ENCODE measurements at places on chromosomes 7 and 10.

DNA sequence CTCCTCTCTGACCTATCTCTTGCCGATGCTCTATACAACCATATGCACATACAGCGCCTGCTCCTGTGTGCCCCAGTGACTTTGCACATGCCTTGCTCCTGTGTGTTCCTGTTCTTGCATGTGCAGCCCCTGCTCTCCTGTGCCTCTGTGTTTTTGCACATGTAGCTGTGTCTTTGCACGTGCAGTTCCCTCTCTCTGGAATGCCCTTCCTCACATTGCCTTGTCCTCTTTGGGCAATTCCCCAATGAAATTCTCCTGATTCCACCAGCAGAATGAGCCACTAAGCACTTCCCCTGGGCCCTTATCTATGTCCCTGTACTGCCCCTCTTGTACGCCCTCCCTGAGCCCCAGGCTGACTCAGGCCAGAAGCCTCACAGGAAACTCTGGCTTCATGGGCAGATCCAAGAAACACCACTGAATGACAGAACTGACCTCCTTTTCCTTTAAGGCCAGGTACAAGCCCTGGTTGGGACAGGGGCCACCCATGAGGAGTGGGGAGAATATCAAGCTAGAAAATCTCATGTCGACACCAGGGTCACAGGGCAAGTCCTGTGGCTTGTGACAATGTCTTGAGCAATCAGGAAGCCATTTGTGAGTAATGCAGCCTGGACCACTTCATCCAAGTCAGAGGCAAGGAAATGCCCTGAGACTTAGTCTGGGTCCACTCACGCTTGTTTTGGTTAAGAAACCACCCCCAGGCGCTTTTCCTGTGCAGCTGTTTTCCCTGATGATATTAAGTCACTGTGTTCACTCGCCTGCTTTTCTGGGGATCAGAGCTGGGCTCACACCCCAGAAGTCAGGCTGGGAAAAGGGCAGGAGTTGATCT, 1.9 kb upstream of the ARHGAP22 start:
- peak; percentile 99 for DNase-seq

- peak; percentile 53 for DNase-seq
These were observed 353.4 kb downstream of the FGFR2 start for GRCh38 chr10:121244818-121245217.

- DNase-seq, result no peak
These were observed 31.4 kb downstream of the OAT start for GRCh38 chr10:124387078-124387874.

DNA sequence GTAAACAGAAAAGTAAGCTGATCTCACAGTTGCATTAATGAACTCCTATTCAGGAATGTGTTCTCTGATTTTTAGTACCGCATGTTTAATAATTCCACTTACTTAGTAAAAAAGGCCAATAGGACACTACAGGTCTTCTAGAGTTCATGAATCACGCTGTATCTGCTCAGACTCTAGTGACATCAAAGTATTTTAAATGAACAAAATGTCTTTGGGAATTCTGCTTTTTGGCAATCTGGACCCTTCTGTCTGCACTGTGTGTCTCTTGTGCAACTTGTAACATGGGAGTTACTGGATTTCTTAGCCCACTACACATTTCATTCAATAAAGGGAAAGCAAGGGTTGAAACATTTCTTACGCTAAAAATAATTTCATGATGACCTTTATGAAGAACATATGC, 50.2 kb downstream of the RABGEF1 start:
- DNase-seq, result no peak

DNA sequence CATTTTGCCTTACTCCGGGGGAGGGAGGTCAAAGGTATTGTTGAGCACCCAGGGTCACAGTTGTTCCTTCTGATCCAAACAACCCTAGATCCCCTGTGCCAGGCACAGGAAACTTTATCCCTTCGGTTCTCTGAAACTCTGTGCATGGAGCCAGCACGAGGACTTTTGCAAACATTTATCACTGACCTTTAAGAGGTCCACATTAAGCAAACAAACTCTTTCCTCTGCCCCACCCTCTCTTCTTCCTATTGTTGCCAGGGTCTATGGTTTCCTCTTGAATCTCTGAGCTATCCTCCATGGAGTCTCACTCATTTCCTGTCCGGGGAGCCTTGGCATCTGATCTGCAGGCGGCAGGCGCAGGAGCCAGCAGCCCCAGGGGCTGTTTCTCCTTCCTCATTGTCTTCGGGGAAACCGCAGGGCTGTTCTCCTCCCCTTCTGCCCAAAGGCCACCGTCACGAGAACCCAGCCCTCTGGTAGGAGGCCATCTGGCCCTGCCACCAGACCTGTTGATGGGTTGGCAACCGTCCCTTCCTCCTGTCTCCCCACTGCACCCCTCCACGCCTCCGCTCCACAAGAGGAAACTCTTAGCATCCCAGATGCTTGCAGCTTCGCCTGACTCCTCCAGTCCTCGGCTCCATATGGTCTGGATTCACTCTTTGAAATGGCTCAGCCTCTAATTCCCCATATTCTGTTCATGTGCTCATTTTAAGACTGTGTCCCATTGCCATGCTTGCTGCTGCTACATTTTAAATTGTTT, 327.3 kb upstream of the NRP1 start:
- DNase-seq, result peak; percentile 93

- DNase-seq, result peak; percentile 78
These were observed 291.8 kb downstream of the CRPPA start for GRCh38 chr7:16129431-16130110.

- no peak for DNase-seq
These were observed 33.5 kb upstream of the RHOBTB1 start for GRCh38 chr10:60977161-60978122.

GRCh38 chr10:13404305-13404759, 56.2 kb upstream of the SEPHS1 start:
- DNase-seq, result no peak

GRCh38 chr10:91424016-91424415, 13.9 kb downstream of the HECTD2 start:
- DNase-seq, result peak; percentile 37

- DNase-seq, result no peak
These were observed 14.4 kb downstream of the ALKBH4 start for GRCh38 chr7:102450242-102450641.

- DNase-seq, result no peak
These were observed 82.3 kb downstream of the VPS50 start for GRCh38 chr7:93314449-93314848.

DNA sequence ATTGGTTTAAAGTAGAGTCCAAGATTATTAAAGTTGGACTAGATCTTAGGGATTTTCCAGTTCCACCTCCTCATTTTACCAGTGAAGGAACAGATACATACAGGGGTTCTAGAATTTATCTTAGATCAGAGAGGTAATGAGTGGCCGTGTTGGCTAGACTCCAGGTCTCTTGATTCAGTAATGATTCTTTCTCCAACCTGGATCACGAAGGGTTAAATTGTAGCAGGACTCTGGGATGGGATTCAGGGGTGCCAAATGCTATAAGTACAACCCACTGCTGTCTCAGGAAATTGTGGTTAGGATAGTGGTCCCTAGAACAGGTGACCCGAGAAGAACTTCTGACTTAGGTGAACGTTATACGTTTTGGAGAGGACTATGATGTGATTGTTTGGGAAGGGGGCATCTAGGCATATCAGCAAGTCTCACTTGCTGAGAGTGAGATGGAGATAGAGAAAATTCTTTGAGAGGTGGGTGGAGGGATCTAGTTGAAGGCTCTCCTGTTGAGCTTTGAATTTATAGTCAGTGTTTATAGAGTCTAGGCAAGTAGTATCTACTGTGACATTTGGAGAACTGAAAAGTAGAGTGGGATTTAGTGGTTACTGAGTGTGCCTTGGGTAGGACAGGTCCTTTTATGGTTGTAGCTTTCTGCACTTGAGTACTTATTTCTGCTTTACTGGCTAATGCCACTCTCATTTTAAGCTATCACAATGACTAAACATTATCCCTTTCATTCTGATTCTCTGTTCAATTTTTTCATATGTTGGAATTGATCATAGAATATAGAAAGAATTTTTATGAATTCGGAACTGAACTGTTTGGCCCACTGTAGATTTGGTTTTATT, 58.3 kb downstream of the ST7 start:
- DNase-seq, result no peak

GRCh38 chr10:15751046-15751445, 31.3 kb upstream of the ITGA8 start:
- DNase-seq, result no peak

DNA sequence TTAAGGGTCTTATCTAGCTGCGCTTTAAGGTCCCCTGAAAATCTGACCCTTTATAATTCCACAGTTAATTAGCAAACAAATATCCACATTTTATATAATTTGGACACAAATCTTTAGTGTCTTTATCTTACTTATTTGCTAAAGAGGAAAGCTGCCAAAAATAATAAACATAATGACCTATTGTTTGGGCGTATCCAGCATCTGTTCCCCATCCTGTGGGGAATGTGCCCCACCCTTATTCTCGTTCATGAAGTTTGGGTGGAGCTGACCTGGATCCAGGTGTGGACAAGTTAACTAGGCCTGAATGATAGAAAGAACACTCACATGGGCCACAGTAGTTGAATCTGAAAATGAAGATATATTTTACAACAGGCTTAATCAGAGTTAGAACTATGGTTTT, 218.3 kb downstream of the CRPPA start:
- DNase-seq, result no peak

DNA sequence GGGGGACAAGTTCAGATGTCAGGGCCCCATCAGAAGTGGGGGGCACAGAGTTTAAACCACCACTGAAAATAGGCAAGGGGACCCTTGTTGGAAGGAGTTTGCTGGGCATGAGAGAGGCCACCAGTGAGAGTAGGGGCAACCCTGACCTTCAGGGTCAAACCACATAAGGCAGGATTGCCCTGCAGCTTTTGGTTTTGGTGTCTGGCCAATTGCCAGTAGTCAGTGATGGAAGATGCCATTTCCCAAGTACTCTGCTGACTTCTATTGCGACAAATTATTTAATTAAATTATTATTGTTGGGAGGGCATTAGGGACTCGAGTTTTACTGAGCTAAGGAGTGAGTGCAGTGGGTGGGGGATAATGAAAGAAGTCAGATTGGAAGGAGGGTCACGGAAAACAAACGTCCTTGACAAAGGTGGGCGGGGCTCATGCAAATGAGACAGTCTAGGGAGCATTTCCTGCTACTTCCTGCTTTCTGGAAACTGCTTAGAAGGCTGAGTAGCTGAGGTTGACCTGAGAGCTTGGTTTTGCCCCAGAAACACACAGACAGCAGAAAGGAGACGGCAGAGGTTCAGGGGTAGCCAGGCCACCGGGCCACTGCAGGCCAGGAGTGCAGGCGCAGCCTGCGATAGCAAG, 74.2 kb upstream of the ANLN start:
- DNase-seq, result no peak

GRCh38 chr7:31720366-31720765, 33.4 kb downstream of the PPP1R17 start:
- DNase-seq, result no peak

DNA sequence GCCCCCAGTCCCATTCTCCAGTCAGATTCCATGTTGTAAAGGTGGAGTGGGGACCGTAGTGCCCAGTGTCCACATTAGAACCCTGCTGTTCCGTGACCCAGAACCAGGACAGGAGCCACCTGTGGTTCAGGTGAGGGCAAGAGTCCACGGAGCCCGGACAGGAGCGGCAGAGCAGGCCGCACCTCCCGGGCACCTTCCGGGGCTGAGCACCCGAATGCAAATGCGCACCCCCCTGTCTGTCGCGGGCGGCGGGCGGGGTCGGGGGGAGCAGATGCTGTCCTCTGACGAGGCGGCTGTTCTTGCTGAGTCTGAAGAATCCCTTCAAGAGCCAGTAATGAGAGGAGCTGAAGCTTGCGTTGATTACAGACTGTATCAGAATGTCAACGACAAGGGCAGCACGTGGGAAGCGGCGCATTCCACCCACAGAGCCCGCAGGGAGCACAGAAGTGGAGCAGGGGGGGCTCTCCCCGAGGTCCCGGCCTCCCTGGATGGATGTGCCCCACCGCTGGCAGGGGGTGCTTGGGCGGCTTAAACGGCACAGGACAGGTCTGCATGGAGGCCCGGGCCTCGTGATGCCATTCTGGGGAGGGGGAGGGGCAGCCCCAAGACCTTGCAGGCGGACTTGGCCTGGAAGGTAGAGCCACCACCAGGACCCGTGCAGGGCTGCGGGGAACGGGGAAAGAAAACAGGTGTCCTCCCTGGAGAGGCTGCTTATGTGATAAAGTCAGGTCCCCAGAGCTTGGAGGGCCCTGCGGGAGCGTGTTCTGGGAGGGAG, 407.5 kb upstream of the RNF32 start:
- no peak for DNase-seq

DNA sequence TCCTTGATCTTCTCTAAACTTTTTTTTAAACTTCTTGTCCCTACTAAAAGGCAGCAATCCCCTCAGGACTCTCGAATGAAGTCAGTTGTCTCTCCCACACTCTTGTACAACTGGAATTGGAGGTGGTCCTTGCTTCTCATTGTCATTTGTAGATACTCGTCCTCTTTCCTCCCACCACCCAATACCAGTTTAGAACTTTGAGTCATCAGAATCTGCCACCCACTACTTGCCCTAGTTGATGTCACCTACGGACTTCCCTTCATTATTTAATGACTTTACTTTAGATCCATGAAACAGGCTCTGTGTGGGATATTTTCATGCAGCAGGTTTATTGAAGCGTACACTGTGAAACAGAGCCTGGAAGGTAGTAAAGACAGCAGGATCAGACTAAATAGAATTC, 28.6 kb upstream of the LHFPL3 start:
- DNase-seq, result no peak
